ENCODE measurements at places on chromosomes 7 and 10. TPM values are rescaled to one million over a fixed set of nuclear protein-coding genes. Genes with fewer than 3 reads are reported as not detected.

The ZNF488 gene
- not detected for total RNA-seq

The SEMA3D gene
- total RNA-seq: 0.95 TPM

The TRPV5 gene
- total RNA-seq: not detected

The NOLC1 gene
- total RNA-seq: 42.9 TPM

The LRIT1 gene
- not detected for total RNA-seq

The COL1A2 gene
- total RNA-seq: 19.1 TPM

The EFCAB10 gene
- not detected for total RNA-seq

The AS3MT gene
- total RNA-seq: 1.4 TPM

The GTF2IRD1 gene
- 5.4 TPM for total RNA-seq

The ADCY1 gene
- total RNA-seq: 0.26 TPM

The PLCE1 gene
- total RNA-seq: 0.04 TPM

The PURB gene
- 22.6 TPM for total RNA-seq

The HMX2 gene
- not detected for total RNA-seq
